ENCODE measurements at places on chromosomes 4 and X.

- DNase-seq: no peak
Measured at GRCh38 chr4:673349-674091, 556 bp downstream of the ATP5ME start.

GRCh38 chr4:101987623-101988243 is 197.2 kb downstream of the BANK1 start:
- DNase-seq: no peak

GRCh38 chrX:29231800-29232199 is 644.6 kb downstream of the IL1RAPL1 start:
- no peak for DNase-seq

- DNase-seq: no peak
Measured at GRCh38 chr4:38306482-38307071, 346.4 kb downstream of the PTTG2 start.

DNA sequence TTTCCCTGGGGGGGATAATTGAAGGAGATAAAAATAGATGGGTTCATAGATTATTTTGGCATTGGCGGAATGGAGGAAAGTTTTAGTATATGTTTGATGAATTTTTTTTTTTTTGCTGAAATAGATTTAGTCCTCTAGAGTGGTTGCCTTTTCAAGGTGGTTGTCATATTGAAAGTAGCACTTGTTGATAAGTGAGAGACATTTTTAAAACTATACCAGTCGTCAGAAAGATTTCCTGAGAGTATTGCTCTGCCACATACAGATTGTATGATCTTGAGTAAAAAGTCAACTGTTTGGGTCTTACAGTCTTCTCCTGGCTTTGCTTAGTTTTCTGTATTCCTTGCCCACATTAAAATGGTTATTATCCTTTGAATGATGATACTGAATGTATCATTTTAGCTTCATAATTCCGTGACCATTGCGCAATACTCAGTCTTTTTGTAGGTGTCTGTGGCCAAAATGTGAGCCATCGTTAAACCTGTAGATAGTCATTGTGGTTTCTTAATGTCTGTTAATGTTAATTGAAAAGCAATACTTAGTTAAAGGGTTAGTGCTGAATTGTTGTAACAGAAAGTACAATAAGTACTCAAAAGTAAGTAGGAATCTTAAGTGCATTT is 7.1 kb downstream of the SMARCAD1 start:
- no peak for DNase-seq

Measured in K562 (cell line).